ENCODE measurements at places on chromosomes 11 and 22.

- no peak overlapping the region for H3K4me3 ChIP-seq
- H3K4me1 ChIP-seq = peaks cover 19% of the 10 kb centered on the region
- DNase-seq = no peak
- peaks cover 30% of the 10 kb centered on the region for H3K36me3 ChIP-seq
- no peaks in the 10 kb centered on the region for H3K27me3 ChIP-seq
Measured at GRCh38 chr22:31901388-31902137, 42.8 kb upstream of the YWHAH start.

DNA sequence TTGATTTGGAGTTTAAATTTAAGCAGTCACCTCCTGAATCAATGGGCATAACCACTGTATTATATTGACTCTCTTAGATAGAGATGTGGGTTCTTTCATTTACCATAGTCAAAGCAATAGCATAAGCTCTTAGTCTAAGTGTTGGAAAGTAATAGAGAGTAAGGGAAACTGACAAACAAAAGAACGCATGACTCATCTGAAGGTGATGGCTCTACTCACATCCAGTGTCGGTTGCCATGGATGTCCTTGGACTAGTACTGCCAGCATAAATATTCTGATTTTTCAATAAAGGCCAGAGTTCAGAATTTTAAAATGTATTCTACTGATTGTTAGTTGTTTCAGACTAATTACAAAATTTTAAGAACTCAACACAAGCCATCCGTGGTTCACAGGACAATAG lies 444.9 kb upstream of the DDI1 start:
- no peak overlapping the region for H3K27ac ChIP-seq
- H3K27me3 ChIP-seq = no peaks in the 10 kb centered on the region
- no peaks in the 10 kb centered on the region for H3K4me1 ChIP-seq
- DNase-seq = no peak
- H3K36me3 ChIP-seq = no peaks in the 10 kb centered on the region

GRCh38 chr11:129590753-129591475 lies 215.3 kb downstream of the BARX2 start:
- no peak overlapping the region for H3K27ac ChIP-seq
- H3K27me3 ChIP-seq = no peaks in the 10 kb centered on the region
- H3K4me1 ChIP-seq = no peaks in the 10 kb centered on the region
- H3K4me3 ChIP-seq = no peak overlapping the region

GRCh38 chr11:129946256-129946655 lies 50.9 kb upstream of the NFRKB start:
- no peaks in the 10 kb centered on the region for H3K27me3 ChIP-seq
- DNase-seq = no peak
- H3K36me3 ChIP-seq = peaks cover 23% of the 10 kb centered on the region
- H3K4me3 ChIP-seq = no peak overlapping the region

DNA sequence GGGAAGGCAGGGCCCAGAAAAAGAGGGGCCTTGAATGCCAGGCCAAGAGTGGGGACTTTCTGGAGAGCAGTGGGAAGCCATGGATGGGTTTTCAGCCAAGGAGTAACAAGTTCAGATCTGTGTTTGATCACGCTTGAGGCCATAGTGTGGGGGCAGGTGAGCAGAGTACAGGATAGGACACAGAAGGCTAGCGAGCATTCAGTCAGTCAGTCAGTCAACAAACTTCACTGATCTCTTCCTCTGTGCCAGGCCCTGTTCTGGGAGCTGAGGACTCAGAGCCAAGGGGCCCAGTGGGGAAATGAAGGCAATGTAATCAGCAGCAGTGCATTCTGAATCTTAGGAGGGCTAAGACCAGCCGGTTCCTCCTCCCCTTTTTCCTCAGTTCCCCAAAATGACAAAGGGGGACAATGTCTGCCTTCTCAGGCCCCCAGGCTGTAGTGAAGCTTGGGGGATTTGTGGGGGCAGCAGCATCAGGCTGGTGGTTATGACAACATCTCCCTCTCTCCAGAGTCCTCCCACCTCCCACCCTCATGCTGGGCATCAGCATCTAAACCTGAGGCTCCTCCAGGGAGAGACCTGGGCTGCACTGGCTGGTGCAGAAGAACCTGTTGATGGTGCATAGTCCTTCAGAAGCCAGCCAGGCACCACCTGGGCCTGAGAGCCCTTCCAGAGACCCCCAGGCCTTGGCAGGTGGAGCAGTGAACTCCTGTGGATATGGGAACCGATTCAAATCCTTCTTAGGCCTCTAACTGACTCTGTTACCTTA lies 42.9 kb upstream of the TPBGL start:
- DNase-seq = no peak
- no peak overlapping the region for H3K4me3 ChIP-seq
- peaks cover 18% of the 10 kb centered on the region for H3K4me1 ChIP-seq
- H3K36me3 ChIP-seq = peaks cover 5% of the 10 kb centered on the region
- H3K27ac ChIP-seq = no peak overlapping the region

GRCh38 chr11:86673055-86673843 lies 833 bp upstream of the ME3 start:
- no peak for DNase-seq
- H3K27me3 ChIP-seq = no peaks in the 10 kb centered on the region
- H3K4me1 ChIP-seq = peaks cover 13% of the 10 kb centered on the region
- H3K36me3 ChIP-seq = no peaks in the 10 kb centered on the region
- peak overlapping the region; percentile 91 for H3K4me3 ChIP-seq
- no peak overlapping the region for H3K27ac ChIP-seq

- H3K27ac ChIP-seq = no peak overlapping the region
- DNase-seq = no peak
- H3K4me3 ChIP-seq = no peak overlapping the region
- peaks cover 50% of the 10 kb centered on the region for H3K27me3 ChIP-seq
- peaks cover 39% of the 10 kb centered on the region for H3K4me1 ChIP-seq
Measured at GRCh38 chr11:65786008-65786785, 666 bp upstream of the OVOL1 start.

All from spinal cord (tissue), 10 donors.